ENCODE measurements at places on chromosomes 11 and 22. TPM values are rescaled to one million over a fixed set of nuclear protein-coding genes. Genes with fewer than 3 reads are reported as not detected.

GRCh38 chr11:210122-210802, 2.8 kb downstream of the RIC8A start:
- peak overlapping the region; percentile 92 for H3K4me3 ChIP-seq
- H3K36me3 ChIP-seq, result peaks cover 28% of the 10 kb centered on the region
- no peak overlapping the region for H3K27ac ChIP-seq
- peaks cover 23% of the 10 kb centered on the region for H3K4me1 ChIP-seq
- no peak for DNase-seq
- no peaks in the 10 kb centered on the region for H3K27me3 ChIP-seq

- no peak overlapping the region for H3K27ac ChIP-seq
- DNase-seq, result no peak
- H3K27me3 ChIP-seq, result 0 out of 2 replicates have a peak, but pooled peaks cover 4% of the 10 kb centered on the region
- H3K36me3 ChIP-seq, result no peaks in the 10 kb centered on the region
- H3K4me3 ChIP-seq, result no peak overlapping the region
Observed at GRCh38 chr11:94658386-94658785, 91.2 kb downstream of the PIWIL4 start.

DNA sequence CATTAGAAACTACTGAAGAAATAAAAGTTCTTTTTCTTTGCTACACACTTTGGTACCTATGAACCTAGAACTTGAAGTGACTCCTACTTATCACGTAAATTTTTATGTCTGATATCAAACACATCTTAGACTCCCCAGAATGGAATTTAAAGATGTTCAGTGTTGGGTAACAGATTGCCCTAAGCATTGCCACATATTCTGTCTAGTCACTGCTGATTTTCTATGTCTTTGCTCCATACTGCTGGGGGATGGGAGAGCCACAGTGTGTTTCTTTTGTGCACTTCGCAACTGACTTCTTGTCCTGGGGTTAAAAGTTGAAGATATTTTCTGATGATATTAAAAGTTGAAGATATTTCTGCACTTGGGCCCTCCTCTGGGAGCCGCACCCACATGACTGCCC, 19.4 kb upstream of the MYO18B start:
- no peak overlapping the region for H3K4me3 ChIP-seq
- no peaks in the 10 kb centered on the region for H3K27me3 ChIP-seq
- H3K4me1 ChIP-seq, result no peaks in the 10 kb centered on the region
- H3K27ac ChIP-seq, result no peak overlapping the region
- DNase-seq, result no peak
- no peaks in the 10 kb centered on the region for H3K36me3 ChIP-seq

DNA sequence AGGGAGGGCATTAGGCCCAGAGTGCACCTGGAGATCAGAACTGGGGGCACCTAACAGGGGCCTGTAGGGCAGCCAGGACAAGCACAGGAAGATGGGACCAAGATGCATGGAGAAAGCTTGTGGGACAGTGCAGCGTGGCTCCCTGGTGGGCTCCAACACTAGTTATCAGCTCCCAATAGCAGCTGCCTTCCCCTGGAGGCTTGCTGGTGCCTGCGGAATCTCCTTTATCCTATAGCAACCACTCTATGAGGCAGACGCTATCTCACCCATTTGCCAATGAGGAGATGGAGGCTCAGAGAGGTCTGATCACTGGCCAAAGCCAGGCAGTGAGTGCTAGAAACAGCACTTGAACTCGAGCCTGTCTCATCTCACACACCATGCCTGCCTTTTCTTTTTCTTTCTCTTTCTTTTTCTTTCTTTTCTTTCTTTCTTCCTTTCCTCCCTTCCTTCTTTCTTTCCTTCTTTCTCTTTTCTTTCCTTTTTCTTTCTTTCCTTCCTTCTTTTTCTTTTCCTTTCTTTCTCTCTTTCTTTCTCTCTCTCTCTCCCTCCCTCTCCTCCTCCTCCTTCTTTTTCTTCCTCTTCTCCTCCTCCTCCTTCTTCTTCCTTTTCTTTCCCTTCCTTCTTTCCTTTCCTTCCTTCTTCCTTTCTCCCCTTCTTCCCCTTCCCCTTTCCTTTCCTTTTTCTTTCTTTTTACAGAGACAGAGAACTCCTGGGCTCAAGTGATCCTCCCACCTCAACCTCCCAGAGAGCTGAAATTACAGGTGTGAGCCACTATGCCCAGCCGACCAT, 16.1 kb upstream of the SEC14L4 start:
- H3K27me3 ChIP-seq, result no peaks in the 10 kb centered on the region
- no peak for DNase-seq
- H3K4me1 ChIP-seq, result no peaks in the 10 kb centered on the region
- no peaks in the 10 kb centered on the region for H3K36me3 ChIP-seq

DNA sequence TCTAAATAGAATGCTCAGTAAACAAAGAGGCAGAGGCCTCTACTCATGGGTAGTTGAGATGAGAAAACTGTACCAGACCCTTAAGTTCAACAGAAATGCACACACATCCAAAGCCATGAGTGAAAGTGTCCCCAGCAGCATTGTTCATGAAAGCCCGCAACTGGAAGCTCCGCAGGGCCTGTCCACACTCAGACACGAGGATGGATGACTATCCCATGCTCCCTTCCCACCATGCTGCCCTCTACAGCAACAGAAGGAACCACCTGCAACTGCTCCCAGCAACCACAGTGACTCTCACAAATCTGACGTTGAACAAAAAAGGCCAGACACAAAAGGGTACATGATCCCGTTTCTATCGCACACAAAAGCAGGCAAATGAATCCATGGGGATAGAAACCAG, 76.9 kb upstream of the ANO1 start:
- no peaks in the 10 kb centered on the region for H3K27me3 ChIP-seq
- H3K4me1 ChIP-seq, result no peaks in the 10 kb centered on the region
- no peaks in the 10 kb centered on the region for H3K36me3 ChIP-seq
- H3K4me3 ChIP-seq, result no peak overlapping the region
- H3K27ac ChIP-seq, result no peak overlapping the region

IFITM5 gene
- total RNA-seq, result not detected

PTPRJ gene
- 90.3 TPM for total RNA-seq

Data from Karpas-422 (cell line).